NB4 (cell line): ENCODE measurements at places on chromosomes 6 and 20.

- DNase-seq, result no peak
Measured at GRCh38 chr20:24665741-24666191, 196.3 kb downstream of the SYNDIG1 start.

DNA sequence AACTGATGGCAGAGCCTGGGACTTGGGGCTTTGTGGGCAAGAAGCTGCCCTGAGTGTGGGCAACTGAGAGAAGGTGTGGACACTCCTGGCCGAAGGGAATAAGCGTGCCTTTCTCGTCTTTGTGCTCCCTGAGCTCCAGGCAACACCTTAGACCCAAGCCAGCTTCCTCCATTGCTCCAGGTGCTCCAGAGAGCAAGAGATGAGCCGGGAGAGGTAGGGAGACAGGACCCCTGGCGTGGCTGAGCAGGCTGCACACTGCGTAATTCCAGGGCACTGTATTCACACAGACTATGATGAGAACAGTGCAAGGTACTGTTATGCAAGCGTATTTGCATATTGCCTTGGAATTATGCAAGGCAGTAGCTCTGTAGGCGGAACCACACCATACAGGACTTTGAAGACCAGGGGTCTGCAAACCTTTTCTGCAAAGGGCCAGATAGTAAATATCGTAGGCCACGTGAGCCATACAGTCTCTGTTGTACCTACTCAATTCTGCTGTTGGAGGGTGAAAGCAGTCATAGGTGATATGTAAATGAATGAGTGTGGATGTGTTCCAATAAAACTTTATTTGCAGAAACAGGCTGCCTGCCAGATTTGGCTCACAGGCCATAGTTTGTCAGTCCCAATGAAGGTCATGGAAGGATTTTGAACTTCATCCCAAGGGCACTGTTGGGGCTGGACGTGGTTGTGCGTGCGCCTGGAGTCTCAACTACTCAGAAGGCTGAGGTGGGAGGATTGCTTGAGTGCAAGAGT is 42.1 kb upstream of the FAM83D start:
- DNase-seq, result peak; percentile 52

- no peak for DNase-seq
Measured at GRCh38 chr6:131532580-131533039, 40.4 kb upstream of the ARG1 start.

DNA sequence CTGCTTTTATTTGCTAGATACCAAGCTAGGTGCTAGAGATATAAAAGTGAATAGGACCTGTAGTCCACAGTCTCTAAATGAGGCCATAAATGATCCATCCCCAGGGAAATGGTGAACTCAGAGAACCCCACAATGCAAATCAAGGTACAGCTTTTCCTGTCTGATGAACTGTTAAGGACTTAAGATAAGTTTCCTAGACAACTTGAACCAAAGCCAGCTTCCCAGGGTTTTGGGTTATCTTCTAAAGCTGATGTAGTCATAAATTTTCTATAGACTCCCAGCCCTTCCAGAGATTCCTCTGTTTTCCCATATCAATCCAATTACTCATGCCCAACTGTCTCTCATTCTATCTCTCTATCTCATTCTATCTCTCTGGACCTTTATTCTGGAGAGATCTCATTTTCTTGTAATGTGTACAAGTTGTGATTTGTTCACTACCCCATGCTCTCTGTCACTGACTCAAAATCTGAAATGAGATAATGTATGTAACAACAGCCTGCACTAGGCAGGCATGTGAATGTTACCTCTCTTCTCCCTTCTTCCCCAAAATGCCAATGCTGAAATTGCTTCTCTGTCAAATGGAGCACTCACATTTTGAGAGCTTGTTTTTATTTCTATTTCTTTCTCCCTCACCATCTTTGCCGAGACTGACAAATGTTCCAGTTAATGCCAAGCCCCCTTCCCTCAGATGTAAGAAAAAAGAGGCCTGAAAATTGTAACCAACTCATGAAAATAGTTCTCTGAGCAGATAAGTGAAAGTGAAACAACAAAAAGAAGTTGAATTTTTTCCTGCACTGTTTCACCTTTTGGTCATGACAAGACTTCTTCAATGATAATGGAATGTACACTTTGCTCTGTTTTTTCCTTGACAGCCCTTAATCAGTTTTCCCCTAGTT is 279.9 kb downstream of the SLC35F1 start:
- DNase-seq, result no peak

- DNase-seq, result peak; percentile 92
Measured at GRCh38 chr20:4064144-4064909, 49.0 kb upstream of the RNF24 start.

DNA sequence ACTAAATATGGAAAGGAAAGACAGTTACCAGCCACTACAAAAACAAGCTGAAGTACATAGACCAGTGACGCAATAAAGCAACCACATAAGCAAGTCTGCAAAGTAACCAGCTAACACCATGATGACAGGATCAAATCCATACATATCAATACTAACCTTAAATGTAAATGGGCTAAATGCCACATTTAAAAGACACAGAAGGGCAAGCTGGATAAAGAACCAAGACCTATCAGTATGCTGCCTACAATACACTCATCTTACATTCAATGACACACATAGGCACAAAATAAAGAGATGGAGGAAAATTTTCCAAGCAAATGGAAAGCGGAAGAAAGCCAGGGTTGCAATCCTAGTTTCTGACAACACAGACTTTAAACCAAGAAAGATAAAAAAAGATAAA is 24.1 kb downstream of the HLA-C start:
- DNase-seq, result peak; percentile 14

DNA sequence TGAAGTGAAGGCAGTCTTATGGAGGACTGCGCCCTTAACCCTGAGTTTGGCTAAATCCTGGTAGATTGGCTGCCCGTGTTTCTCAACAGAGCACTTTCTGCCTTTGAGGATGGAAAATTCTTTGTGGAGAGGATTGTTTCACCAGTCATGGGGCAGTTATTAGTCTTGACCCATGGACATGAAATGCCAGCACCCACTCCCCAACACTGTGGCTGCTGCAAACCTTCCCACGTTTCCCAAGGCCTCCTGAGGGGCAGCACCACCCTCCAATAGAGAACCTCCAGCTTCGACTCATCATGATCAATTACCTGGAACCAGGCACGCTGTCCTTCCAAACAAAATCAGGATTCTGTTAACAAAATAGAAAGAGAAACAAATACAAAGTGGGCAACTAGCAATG is 117.8 kb downstream of the PXDC1 start:
- no peak for DNase-seq

DNA sequence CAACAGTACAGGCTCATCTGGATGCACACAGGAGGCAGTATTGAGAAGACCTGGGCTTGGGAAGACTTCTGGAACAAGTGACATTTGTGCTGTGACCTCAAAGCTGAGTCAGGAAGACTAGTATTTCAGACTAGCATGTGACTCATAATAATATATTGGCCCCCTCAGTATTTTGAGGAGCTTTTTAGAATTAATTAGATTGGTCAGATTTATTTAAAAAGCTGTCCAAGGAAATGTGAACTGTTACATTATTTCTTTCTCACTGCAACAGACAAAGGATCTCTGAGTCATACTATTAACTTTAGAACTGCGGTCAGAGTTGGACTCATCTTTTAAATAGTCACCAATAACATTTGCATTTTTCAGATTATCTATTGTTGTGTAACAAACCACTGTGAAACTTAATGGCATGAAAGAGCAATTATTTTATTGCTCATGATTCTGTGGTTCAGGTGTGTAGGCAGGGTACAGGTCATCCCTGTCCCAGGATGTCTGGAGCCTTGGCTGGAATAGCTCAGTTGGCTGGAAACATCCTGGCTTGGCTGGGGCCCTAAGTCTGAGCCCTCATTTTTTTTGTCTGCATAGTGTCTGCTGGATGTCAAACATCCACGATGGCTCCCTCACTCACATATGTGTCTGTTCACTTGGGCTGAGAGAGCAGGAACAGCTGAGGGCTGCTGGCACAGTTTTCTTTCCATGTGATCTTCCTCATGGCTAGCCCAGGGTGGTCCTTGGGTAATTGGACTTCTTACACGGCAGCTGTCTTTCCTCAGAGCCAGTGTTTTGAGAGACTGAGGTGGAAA is 46.9 kb downstream of the MAP3K4 start:
- no peak for DNase-seq

GRCh38 chr6:88750936-88751335 is 212.5 kb downstream of the RNGTT start:
- no peak for DNase-seq

DNA sequence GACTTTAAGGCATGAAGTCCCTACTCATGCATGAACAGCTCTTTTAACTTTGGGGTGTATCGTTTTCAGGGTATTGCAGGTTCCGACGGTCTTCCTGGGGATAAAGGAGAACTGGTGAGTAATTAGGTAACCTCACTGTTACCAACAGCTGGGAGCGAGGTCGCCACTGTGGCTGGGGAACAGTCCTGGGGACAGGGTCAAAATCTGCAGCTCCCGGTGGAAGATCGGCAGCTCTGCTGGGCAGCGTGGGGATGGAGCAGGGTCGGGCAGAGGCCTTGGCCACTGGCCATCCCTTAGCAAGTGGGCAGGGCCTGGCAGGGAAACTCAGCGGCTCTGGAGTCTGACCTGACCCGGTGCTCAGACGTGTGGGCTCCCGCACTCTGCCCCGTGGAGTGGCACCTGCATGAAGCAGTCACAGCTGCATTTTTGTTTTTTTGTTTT is 16.1 kb downstream of the COL9A3 start:
- DNase-seq, result no peak

DNA sequence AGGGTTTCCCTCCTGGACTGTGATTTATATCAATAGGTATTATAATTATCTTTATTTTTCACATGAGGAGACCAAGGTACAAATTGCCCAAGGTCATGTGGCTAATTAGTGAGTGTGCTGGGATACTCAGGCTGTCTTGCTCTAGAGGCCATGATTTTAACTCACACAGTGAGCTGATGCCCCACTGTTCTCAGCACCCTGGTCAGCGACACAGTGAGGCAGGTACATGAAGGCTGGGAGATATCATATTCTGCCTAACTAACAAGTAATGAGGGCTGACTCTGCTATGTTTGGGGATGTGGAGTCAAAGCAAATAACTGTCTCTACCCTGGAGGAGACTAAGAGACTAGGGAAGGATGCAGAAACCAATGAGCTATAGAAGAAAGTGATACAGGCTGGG is 501.1 kb downstream of the PTPRT start:
- DNase-seq, result peak; percentile 21

DNA sequence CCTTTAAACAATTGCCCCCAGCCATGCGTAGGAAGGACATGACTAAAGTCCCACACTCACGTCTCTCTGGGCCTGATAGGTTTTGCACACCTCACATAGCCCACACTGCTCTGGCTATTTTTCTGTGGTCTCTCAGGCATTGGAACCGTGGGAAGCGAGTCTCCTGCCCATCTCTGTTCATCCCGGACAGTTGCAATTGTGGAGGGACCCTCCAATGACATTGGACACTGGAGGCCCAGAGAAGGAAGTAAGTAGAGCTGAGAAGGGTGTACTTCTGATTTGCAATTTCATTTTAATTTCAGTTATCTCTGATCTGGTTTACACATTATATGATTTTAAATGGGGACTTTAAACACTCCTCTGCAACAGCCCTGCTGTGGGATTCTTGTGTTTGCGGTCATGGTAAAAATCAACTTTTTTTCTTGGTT is 23.3 kb upstream of the CST3 start:
- DNase-seq, result no peak

DNA sequence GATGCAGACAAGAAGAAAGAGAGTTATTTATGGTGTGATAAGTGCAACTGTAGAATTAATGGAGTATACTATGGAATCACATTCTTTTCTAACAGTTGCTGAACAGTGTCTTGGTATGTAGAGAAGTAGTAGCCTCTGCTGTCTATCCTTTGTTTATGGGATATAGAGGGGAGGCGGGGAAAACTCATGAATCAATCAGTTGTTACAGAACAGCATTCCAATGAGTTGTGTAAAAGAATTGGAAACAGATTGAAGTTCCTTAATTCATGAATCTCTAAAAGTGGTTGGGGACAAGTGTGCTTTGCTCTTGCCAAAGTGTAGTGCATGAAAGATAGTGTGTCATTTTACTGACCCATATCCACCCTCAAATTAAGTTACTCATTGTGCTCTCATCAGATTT is 77.7 kb downstream of the FLRT3 start:
- DNase-seq, result no peak

DNA sequence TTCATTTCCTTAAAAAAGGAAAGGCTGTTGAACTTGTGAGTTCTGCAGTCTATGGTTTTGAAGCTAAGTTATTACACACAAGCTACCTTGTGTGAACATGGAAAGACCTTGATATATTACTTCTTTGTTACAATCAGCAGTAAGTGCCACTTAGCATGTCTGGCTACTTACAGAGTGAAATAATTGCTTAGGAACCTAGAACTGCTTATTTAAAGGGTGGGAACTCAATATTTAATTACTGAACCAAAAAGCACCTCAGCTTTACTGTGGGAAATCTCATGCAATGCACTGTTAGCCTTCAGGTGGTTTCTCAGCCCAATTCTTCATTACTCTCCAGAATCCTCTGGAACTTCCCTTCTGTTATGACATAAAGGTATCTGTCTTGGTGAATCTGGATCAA is 17.9 kb downstream of the PERP start:
- no peak for DNase-seq

GRCh38 chr6:108874470-108875160 is 26.4 kb downstream of the ARMC2 start:
- peak; percentile 92 for DNase-seq

GRCh38 chr20:48339190-48339985 is 488.4 kb downstream of the PREX1 start:
- DNase-seq, result peak; percentile 76

- no peak for DNase-seq
Measured at GRCh38 chr6:110036408-110037302, 58.5 kb downstream of the GPR6 start.

DNA sequence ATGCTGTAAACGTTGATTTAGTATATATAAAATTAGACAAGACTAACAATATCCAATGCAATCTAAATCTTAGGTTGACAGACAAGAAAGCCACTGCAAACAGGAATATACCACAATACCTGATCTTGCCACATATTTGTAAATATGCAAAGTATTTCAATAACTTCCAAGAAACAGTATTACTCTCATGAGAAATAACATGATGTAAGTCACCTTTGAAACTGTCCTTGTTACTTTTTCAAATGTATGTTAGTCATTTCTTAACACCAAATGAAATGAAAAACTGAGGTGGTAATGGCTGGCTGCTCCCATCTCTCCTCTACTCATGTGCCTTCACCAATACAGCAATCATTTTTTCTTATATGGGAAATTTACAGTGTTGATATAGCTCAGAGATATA is 118.7 kb downstream of the ATG5 start:
- DNase-seq, result no peak
